ENCODE measurements at places on chromosomes 5 and 9. TPM values are rescaled to one million over a fixed set of nuclear protein-coding genes. Genes with fewer than 3 reads are reported as not detected.

CHD1 gene
- 8.3 TPM for total RNA-seq

RBM27 gene
- 26.4 TPM for total RNA-seq

IL11RA gene
- 29.2 TPM for total RNA-seq

DNA sequence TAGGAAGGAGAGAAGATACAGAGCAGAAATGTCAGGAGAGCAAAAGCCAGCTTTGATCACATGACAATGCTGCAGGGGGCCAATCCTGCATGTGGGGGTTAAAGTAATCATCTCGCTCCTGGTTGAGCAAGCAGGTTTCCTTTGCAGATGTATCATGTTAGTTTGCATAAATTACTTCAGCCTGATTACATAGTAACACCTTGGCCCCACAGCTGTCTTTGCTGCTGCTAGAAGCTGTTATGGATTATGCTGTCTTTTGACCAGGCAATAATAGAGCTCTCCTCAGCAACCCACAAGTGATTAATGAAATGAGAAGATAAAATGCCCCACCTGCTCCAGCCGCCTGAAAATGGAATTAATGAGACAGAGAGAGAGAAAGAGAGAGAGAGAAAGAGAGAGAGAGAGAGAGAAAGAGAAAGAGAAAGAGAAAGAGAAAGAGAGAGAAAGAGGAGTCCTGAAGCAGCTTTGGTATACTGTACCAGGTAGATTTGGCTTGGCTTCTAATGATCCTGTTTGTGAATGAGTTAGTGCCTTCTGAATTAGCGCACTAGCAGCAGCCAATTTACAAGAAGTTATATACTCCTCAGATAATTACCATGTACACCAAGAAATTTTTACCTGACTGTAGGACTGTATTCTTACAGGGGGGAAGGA lies 174.3 kb upstream of the RORB start:
- no peak for DNase-seq

PCDHGA1 gene
- total RNA-seq: 1.9 TPM

TXNDC8 gene
- total RNA-seq: not detected

PKD2L2 gene
- not detected for total RNA-seq

HMCN2 gene
- total RNA-seq: not detected

IFNE gene
- not detected for total RNA-seq

- no peak for DNase-seq
These were observed 584.0 kb downstream of the ACTL7B start for GRCh38 chr9:108271646-108272348.

PCDHGA7 gene
- 5.6 TPM for total RNA-seq

GRCh38 chr9:126114850-126115460 lies 211.7 kb upstream of the MVB12B start:
- DNase-seq: no peak

CCDC152 gene
- total RNA-seq: not detected

GRCh38 chr5:107919361-107919760 lies 248.6 kb upstream of the EFNA5 start:
- no peak for DNase-seq

NTNG2 gene
- total RNA-seq: 3.2 TPM

GRCh38 chr5:96408841-96409538 lies 24.1 kb downstream of the PCSK1 start:
- no peak for DNase-seq

DNA sequence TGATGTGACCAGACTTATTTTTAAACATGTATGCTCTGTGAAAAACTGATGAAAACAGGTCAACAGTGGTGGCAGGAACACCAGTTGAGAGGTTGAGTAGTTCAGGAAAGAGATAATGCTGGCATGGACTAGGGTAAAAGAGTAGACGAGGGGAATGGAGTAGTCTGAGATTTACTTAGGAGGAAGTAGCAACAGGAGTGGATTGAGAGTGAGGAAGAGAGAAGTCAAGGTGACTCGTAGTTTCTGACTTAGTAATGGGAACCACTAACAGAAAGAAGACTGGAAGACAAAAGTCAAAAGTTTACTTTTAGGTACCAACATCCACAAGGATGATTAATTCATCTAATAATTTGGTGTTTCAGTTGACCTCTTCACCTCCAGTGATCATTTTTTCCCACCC lies 3.6 kb downstream of the SRA1 start:
- no peak for DNase-seq

HAVCR1 gene
- not detected for total RNA-seq

SPOCK1 gene
- total RNA-seq: 0.30 TPM

DNA sequence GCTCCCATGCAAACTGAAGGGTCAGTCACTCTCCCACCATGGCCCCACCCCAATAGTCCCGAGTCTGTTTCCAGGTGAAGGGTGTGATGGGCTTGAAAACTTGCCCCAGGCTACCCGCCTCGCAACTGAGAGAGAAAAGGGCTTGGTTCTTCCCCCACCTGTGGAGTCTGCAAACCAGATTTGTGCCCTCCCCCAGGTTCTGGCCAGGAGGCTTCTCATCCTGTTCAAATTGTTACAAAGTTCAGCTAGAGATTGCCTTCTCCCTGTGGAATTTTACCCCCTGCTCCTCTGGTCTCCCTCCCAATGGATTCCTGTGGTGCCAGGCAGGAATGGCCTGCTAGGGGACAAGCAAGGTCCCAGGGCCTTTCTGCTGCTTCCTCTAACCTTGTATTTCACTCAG lies 93.1 kb upstream of the ACO1 start:
- no peak for DNase-seq

GRCh38 chr5:1119312-1119831 lies 7.5 kb upstream of the SLC12A7 start:
- DNase-seq: no peak

DNA sequence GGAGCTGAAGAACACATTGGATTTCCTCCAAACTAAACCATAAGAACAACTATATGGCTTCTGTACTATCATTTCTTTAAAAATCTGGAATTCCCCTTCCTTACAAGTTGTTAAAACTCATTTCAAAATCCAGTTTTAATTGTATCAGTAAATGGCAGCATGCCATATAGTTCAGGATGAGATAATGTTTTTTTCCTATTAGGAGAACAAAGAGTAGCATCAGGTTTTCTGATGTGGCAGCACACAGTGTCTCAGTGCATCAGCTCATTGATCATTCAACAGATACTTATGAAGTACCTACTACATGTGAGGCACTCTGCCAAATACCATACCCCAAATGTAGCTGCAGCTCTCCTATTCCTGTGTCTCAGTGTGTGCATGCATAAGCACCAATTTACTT lies 161.1 kb downstream of the EPB41L4A start:
- no peak for DNase-seq

DNA sequence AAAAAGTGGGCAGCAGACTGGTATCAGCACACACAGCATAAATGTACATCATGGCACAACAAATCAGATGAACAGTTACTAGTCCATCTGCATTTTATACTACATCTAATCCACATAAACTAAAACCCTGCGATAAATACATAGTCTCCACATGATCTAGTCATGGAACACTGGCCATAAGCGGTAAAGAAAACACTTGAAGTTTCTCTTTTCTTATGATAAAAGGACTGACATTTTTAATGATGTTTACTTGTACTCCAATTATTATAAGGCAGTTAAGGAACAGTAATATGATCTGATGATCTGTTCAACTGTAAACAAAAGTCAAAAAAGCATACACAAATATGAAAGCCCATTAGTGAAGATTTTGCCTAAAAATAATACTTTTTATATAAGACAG lies 112.5 kb downstream of the MPDZ start:
- no peak for DNase-seq

- DNase-seq: no peak
These were observed 427.6 kb downstream of the IRX1 start for GRCh38 chr5:4023091-4023752.

CARD6 gene
- 0.33 TPM for total RNA-seq

ZBED3 gene
- 12.6 TPM for total RNA-seq

ADAMTSL1 gene
- total RNA-seq: not detected

DNA sequence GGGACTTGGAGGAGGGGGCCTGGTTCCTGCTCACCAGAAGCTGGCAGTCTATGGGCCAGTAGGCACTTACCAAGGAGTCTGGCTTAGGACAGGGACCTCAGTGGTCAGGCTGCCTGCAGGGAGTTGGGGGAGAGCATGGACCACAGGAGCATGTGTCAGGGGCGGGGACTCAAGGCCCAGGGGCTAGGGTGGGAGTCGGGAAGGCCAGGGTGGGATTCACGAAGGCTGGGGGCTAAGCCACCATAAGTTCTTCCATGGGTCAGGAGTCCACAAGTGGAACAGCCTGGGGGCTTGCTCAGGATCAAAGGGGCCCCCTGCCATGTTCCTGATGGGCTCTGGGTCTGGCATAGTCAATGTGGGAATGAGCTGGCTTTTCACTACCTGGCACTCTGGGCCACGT lies 11.5 kb upstream of the SLC25A48 start:
- DNase-seq: no peak

GRCh38 chr9:135522931-135523330 lies 1.7 kb downstream of the LCN1 start:
- no peak for DNase-seq

GRCh38 chr9:86557063-86557766 lies 203.0 kb upstream of the TUT7 start:
- no peak for DNase-seq

DNA sequence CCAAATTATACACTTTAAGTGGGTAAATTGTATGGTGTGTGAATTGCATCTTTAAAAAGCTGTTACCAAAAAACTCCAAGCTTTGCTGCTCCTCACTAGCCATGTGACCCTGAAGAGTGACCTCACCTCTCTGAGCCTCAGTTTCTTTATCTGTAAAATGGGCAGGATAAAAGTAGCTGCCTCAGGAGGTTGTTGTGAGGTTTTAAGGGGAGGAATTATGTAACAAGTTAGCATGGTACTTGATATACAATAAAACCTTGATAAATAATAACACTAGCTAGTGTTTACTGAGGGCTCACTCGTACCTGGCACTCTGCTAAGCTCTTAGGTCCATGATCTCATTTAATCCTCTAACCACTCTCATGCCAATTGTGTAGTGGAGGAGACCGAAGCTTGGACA lies 19.0 kb upstream of the PHF19 start:
- DNase-seq: no peak

- no peak for DNase-seq
These were observed 1.5 kb upstream of the B4GALT7 start for GRCh38 chr5:177598477-177598876.

DNA sequence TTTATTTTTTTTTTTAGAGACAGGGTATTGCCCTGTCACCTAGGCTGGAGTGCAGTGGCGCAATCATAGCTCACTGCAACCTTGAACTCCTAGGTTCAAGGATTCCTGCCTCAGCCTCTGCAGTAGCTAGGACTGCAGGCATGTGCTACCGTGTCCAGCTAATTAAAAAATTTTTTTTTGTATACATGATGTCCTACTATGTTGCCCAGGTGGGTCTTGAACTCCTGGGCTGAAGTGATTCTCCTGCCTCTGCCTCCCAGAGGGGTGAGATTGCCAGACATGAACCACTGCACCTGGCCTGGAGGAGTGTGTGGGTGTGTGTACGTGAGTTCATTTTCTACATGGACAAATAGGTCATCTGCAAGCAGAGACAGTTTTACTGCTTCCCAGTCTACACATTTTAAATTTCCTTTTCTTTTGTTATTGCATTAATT lies 33.8 kb downstream of the JMY start:
- no peak for DNase-seq

GRCh38 chr5:143054480-143054941 lies 284.3 kb downstream of the ARHGAP26 start:
- DNase-seq: no peak

DNA sequence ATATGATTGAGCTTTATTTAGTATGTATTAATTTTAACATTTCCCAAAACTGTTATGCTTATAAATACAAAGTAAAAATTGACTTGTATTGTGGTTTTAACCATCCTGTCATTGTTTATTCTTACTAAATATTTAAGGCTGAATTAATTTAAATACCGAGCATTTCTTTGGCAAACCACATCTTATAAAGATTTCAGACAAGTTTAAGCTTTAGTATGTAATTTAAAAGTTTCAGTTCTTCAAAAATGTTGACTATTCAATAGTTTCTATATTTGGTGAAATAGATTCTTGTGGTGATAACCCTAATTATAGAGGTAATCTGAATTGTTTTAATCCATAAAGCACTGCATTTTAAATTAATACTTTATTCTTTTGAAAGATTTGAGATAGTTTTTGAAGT lies 65.5 kb downstream of the CCNH start:
- no peak for DNase-seq

GRCh38 chr5:179115845-179116524 lies 55.8 kb downstream of the ZNF354C start:
- no peak for DNase-seq

APC gene
- total RNA-seq: 35.9 TPM

GRCh38 chr9:94140791-94141790 lies 56.8 kb downstream of the PTPDC1 start:
- DNase-seq: no peak

DNA sequence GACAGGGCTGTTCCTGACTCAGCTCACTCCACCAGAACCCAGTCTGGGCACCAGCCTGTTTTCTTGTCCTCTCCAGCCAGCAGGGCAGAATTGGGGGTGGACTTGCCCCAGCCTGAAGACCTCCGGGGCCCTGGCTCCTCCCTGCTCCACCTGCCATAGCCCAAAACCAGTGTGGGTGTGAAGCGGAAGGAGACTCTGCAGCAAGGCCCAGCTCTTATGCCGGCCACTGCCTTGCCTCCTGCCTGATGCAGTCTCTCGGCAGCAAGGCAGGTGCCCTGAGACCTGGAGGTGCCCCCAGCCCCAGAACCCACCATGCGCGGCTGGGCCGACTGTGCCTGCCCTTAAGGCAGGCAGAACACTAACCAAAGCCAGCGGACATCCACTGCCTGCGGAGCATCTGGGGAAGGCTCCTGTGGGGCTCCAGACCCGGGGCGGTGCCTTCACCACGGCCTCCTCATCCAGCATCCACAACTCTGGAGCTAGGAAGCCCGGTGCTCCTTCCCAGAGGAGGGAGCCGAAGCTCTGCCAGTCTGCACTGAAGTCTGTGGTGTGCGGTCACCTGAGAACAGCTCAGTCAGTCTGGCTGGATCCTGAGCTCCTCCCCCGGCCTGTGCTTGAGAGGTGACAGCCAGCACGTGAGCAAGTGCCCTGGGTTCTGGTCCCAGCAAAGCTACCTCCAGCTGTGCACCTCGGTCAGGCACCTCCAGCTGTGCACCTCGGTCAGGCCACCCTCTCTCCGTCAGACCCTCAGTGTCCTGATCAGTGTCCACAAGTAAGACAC lies 116.7 kb downstream of the ADAMTS2 start:
- DNase-seq: no peak

LRRC26 gene
- not detected for total RNA-seq

- DNase-seq: no peak
These were observed 39.3 kb upstream of the CDC42SE2 start for GRCh38 chr5:131224387-131225201.

DNA sequence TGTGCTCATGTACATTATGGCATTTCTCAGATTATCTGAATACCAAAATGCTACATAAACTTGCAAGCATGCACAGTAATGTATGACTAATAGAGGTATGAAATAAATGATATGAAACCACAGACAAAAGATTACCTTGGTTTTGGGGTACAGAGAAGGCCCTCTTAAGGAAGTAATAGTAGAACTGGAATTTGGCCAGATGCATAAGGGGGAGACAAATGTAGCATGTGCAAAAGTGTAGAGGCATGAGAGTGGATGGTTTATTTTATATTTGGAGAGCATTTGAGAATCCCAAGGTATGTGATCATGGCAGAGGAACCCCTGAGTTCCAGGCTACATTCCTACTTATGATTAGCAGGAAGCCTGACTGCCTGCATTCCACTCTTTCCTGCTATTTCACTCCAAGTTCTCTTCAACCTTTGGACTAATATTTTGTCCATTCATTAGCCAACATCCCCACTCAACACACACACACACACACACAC lies 74.2 kb downstream of the MAMDC2 start:
- no peak for DNase-seq

- DNase-seq: no peak
These were observed 150.4 kb upstream of the POU5F2 start for GRCh38 chr5:93891491-93892480.

SELENOP gene
- total RNA-seq: not detected

- DNase-seq: no peak
These were observed 1.5 kb downstream of the SEPTIN8 start for GRCh38 chr5:132775476-132775961.

ZDHHC11 gene
- total RNA-seq: 32.0 TPM
